ENCODE measurements at places on chromosomes 11 and 22. TPM values are rescaled to one million over a fixed set of nuclear protein-coding genes. Genes with fewer than 3 reads are reported as not detected.

LRFN4 gene
- 33.7 TPM for total RNA-seq

GLB1L3 gene
- total RNA-seq = 0.22 TPM

DNA sequence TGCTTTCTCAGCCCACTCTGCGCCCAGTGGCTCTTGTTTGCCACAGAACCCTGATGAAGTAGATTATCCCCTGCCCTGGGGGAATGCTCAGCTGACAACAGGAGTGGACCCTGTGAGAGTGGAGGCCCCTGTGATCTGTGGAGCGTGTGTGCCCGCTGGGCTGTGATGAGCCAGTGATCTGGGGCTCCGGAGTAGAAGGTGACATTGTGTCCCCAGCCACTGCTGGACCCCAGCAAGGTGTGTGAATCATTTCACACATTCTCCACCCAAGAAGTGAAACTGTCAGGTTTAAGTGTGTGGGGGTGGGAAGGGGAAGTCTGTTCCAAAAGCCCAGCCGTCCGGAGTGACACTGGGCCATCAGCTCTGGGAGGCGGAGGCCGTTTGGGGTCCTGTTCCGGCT, 33.1 kb upstream of the GRAMD4 start:
- H3K27ac ChIP-seq = no peak overlapping the region
- DNase-seq = no peak
- H3K4me1 ChIP-seq = peaks cover 12% of the 10 kb centered on the region
- H3K36me3 ChIP-seq = no peaks in the 10 kb centered on the region

DNA sequence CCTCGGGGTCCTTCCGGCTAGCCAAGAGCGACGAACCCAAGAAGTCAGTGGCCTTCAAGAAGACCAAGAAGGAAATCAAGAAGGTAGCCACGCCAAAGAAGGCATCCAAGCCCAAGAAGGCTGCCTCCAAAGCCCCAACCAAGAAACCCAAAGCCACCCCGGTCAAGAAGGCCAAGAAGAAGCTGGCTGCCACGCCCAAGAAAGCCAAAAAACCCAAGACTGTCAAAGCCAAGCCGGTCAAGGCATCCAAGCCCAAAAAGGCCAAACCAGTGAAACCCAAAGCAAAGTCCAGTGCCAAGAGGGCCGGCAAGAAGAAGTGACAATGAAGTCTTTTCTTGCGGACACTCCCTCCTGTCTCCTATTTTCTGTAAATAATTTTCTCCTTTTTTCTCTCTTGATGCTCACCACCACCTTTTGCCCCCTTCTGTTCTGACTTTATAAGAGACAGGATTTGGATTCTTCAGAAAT, 1.9 kb upstream of the GCAT start:
- no peak overlapping the region for H3K27ac ChIP-seq
- peak overlapping the region; percentile 55 for H3K4me3 ChIP-seq
- H3K36me3 ChIP-seq = peaks cover under 1% of the 10 kb centered on the region
- H3K4me1 ChIP-seq = peaks cover 44% of the 10 kb centered on the region

DNA sequence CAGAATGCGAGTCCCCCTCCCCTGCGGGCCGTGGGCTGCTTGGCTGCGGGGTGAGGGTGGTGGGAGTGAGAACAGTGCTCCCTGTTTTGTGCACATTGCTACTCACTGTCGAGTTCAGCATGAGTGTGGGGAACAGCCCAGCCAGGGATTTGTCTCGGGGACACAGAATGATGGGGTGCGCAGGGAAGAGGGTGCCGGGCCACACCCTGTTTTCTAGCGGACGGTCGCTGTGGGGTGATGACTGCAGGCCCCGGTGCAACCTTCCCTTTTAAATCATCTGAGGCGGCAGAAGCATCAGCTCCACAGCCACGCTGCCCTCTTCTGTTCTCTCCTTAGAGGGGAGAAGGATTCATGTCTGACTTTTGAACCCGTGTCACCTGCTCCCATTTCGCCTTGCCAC, 1051.2 kb downstream of the TBC1D22A start:
- H3K27ac ChIP-seq = no peak overlapping the region
- DNase-seq = no peak
- no peaks in the 10 kb centered on the region for H3K27me3 ChIP-seq
- no peak overlapping the region for H3K4me3 ChIP-seq
- H3K36me3 ChIP-seq = no peaks in the 10 kb centered on the region

- no peak overlapping the region for H3K4me3 ChIP-seq
- no peak for DNase-seq
- H3K4me1 ChIP-seq = no peaks in the 10 kb centered on the region
Observed at GRCh38 chr22:17891481-17892167, 117.4 kb upstream of the BID start.
